ENCODE measurements at places on chromosomes 3 and 15. TPM values are rescaled to one million over a fixed set of nuclear protein-coding genes. Genes with fewer than 3 reads are reported as not detected.

DNA sequence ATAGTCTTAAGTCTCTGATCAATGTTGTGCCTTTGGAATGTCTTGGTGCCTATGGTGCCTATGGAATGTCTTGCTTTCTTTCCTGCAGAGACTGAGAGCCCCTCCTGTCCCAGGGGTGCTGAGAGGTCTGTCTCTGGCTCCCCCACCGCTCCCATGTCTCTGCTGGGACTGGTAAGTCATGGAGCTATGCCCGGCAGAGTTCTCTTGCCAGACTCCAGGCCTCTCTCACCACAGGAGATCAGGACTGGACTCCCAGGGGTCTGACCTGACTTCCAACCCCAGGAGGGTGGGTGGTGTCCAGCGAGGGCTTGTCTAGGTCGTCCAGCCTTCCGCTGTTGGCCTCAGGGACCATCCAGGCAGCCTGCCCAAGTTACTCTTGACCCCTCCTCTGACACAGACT is 14.0 kb upstream of the CYP11A1 start:
- DNase-seq: no peak

DNA sequence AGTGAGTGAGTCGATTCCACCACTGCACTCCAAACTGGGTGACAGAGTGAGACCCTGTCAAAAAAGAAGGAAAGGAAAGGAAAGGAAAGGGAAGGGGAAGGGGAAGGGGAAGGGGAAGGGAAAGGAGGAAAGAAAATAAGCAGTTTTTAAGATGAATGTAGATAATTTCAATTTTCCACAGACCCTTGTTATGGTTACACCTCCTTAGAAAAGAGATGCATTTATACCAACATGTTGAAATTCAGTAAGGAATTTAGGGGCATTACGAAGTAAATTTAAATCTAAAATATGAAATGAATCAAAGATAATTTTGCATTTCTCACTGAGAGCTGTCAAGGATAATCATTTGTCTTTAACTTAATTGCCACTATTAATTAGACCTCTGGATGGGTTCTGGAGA is 146.5 kb upstream of the TMC3 start:
- DNase-seq: no peak

DNA sequence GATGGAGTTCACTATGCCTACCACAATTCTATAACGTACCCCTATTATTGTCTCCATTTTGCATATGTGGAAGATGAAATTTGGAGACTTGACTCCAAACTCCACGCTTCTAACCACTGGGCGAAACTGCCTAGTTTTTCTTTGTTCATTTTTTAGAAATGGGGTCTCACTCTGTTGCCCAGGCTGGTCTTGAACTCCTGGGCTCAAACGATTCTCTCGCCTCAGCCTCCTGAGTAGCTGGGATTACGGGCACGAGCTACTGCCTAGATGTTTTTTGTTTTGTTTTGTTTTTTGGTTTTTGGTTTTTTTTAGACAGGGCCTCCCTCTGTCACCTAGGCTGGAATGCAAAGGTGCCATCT is 584 bp upstream of the RPL32 start:
- no peak for DNase-seq

GRCh38 chr3:43378066-43378935 is 92.0 kb downstream of the SNRK start:
- peak; percentile 33 for DNase-seq

DNA sequence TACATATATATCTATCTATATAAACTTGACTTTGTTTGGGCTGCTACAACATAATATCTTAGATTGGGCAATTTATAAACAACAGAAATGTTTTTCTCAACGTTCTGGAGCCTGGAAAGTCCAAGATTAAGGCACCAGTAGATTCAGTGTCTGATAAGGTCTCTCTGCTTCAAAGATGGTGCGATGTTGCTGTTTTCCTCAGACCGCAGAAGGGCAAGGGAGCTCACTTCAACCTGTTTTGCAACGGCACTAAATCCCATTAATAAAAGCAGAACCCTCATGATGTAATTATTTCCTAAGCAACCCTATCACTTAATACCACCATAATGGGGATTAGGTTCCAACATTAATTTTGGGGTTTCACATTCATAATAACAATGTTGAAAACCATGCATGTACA is 1134.8 kb downstream of the NSUN3 start:
- DNase-seq: no peak

DNA sequence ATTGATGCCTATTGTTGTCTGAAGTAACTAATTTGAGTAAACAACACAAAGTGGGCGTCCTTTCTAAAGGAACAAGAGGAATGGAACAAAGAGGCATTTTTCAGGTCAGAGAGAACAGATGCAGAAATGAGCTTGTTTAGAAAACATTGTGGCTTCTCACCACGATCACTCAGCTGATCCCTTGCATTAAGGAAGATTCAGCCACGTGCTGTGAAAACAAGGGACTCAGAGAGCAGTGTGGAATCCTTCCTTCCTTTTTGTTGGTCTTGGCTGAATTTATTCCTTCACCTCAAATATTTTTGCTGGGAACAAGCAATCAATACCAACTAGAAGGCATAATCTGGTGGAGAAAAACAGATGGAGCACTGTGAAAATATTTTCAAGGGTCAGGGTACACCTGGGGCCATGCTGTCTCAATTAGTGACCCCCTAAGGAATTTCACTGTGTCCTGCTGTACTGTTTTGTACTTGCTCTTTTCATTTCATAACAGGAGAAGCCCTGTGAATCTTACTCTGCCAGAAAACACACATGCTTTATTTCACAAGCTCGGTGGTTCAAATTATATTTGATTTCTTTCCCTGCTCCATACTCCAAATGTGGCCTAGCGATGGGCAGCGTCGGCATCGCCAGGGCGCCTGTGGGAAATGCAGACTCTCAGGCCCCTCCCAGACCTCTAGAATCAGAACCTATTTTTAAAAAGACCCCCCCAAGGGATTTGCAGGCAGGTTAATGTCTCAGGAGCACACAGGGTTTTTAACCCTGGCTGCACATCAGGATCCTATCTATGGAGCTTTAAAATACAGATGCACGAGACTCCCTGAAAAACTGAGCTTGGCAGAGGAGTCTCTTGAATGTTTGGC is 11.6 kb upstream of the SLC6A20 start:
- DNase-seq: no peak

GRCh38 chr3:194306771-194307640 is 44.1 kb downstream of the CPN2 start:
- no peak for DNase-seq

DNA sequence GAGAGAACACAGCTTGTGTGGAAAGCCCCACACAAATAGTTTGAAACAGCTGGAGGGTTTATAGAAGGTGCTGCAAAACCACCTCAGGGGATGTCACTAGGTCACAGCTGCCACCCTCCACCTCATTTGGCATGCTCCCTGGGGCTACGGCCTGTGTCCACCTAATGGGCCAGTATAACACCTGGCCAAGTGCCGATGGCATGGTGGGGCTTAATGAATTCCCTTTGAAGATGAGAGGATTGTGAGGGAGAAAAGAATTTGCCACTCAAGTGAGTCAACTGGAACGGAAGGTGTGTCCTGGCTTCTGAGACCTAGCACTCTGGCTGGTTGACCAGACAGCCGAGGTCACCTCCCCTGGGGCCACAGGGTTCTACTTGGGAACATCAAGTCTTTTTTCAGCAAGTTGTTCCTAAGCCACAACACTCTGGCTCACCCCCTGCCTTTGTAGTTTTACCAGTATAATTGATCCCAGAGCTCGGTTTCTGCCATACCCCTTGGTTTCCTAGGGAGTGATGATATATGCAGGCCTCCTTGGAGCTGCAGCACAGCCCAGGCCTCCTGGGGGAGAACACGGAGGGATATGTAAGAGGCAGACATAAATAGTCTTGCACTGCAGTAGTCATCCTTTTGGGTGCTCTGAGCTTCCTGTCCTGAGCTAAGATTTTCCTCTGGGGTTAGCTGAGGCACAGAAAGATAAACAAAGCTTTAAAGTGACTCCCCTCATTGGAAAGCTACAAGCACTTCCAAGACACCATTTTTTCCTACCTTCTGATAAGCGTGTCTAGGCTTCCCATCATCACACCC is 178.2 kb upstream of the LPP start:
- DNase-seq: peak; percentile 29

- DNase-seq: no peak
These were observed 30.5 kb upstream of the TNFSF10 start for GRCh38 chr3:172553526-172554252.

DNA sequence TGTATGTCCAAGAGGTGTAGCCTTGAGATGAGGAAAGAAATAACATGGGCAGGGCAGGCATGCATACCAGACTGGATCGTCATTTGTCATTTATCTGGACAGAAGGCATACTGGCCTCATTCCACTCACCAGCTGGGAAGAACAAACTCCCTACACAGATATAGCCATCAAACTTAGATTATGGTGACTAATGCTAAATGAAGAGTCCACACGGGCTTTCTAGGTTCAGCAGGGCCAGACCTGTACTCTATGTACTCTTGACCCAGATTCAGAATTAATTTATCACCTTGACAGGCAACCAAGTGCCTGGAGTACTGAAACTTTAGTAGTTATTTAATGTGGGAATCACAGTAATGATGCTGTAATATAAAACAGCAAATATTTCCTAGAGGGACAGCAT is 164.3 kb upstream of the IL12A start:
- DNase-seq: no peak

GRCh38 chr3:48402281-48402732 is 27.6 kb downstream of the PLXNB1 start:
- peak; percentile 84 for DNase-seq

- DNase-seq: no peak
These were observed 19.7 kb upstream of the GANC start for GRCh38 chr15:42253300-42253699.

GRCh38 chr15:28255965-28256364 is 66.0 kb downstream of the HERC2 start:
- DNase-seq: no peak

DNA sequence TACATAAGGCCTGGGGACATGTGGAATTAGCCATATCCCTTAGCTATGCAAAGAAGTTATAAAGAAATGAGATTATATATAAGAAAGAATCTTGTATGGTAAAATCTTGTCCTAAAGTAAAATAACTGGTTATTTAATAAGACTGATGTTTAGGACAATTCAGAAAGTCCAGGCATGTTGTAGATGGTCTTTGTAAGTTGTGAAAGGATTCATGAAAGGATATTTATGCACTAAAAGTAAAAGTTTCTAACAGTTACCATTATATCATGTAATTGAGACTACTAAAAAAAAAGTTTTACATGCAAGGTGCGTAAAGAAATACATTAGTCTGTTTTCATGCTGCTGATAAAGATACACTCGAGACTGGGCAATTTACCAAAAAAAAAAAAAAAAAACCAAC is 146.3 kb downstream of the FMN1 start:
- no peak for DNase-seq

GRCh38 chr3:105785803-105786202 is 83.0 kb downstream of the CBLB start:
- no peak for DNase-seq

DNA sequence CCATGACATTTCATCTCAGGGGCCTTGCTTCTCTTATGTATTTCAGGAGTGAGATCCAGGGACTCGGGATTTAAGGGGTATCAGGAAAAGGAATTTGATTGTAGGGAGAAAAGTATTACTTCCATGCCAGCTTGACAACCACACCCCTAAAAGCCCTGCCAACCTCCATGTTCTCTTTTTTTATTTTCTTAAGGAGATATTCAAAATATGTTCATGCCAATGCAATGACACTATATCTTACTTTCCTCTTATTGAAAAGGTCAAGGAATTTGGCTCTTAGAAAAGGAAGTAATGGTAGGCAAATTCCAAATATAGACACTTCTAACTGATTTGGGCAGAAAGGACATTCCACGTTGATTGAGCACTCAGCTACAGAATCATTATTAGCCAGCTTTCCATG is 407.5 kb upstream of the NECTIN3 start:
- no peak for DNase-seq

DNA sequence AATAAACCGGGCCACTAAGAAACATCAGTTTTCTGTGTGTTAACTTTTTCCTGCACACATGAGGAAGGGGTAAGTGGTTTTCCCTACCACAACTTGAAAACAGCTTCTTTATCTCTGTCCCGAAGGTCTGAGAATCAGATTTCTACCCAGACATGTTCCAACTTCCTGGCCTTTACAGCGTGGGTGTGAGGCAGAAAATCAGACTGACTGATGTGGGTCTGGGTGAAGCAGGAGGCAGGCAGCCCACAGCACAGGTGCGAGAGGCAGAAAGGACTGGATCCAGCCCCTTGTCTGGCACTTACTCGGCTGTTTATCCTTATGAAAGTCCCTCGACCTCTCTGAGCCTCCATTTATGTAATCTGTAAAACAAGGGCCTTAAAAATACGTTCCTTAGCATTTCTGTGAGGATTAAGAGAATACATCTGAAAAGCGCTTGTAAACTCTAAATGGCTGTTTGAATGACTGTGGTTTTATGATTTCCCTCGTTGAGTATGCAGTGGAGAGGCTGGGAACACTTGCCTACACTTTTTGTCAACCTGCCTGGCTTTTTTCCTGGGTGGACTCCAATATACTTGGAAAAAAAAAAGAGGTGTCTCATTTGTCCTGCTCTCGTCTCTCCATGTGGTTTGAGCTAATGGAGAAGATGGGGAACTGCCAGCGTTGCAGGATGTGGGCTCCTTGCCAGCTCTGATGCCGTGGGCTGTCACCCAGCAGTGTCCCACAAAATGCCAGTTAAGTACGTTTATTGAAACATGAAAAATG is 3.1 kb downstream of the AGBL1 start:
- no peak for DNase-seq

DNA sequence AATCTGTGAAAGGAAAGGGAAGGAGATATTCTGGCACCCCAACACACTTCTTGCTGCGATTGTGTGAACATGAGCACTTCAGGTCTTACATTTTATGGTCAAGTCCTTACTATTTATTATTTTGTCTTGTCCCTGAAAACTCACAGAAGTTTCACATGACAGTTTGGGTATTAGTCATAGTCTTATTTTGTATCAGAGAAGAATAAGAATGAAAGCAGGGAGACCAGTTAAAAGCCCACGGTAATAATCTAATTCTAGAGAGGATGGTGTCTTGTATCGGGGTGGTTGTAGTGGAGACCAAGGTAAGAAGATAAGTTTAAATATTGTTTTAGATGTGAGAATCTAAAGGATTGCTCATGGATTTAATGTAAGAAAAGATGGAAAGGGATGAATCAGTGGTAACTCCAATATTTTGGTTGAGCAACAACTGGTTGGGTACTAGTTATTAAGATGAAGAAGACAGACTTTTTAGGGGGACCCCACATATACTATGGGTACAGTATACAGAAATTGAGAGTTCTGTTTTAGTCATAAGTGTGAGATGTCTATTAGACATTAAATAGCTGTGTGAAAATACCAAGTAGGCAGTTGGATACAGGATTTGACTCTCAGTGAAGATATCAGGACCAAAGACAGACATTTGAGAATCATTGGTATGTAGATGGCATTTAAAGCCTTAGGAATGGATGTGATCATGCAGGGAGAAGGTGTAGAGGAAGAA is 227.6 kb downstream of the MFSD1 start:
- DNase-seq: no peak

GRCh38 chr3:119647843-119648575 is 12.4 kb downstream of the POPDC2 start:
- DNase-seq: no peak

The NTRK3 gene
- total RNA-seq: 10.7 TPM

The DCBLD2 gene
- 161 TPM for total RNA-seq

The LYZL4 gene
- total RNA-seq: 15.2 TPM

The MUSTN1 gene
- 3.5 TPM for total RNA-seq

The LDHAL6B gene
- 22.6 TPM for total RNA-seq

The SI gene
- total RNA-seq: 1.5 TPM

The FNDC3B gene
- 63.5 TPM for total RNA-seq

The RASGRF1 gene
- total RNA-seq: 3.1 TPM

The EFCAB12 gene
- 13.7 TPM for total RNA-seq

The SEC62 gene
- total RNA-seq: 45.1 TPM

The GBE1 gene
- total RNA-seq: 23.5 TPM

The SMCO1 gene
- 0.24 TPM for total RNA-seq

The GOLGA8J gene
- 11.5 TPM for total RNA-seq

The PARP15 gene
- total RNA-seq: 3.7 TPM

The CP gene
- 13.8 TPM for total RNA-seq

The PP2D1 gene
- total RNA-seq: 22.8 TPM
